RPMI8226 (cell line): ENCODE measurements at places on chromosomes 3 and 15.

DNA sequence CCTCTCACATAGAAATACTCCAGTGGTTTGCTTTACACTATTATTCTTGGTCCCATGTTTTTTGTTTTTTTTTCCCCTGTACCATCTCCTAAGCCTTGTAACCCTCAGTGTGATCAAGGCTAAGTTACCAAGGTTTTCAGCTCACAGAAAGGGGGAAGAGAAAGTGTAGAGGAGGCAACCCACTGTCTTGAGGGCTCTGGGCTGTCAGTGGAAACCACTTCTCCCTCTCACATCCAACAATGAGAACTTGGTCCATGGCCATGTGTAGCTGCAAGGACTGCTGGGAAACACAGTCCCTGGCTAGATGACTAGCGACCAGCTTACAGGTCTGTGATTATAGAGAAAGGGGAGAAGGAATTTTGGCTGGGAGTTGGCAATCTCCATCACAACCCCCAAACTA lies 30.3 kb downstream of the GPD1L start:
- DNase-seq, result no peak

DNA sequence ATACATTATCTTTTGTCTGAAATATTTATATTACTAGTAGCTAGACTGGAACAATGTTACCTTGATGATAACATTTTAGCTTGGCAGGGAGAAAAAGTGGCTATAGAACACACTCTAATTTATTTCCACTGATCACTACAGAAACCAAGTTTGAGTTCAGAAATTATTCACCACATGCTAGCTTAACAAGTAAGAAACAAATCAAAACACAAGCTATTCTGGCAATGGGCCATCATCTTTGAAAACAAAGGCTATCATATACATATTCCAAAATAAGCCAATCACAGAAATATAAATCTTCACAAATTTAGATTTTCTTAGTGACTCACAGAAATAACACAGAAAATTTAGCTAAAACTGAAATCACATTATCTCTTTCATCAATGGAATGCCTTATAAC lies 17.1 kb downstream of the AQR start:
- no peak for DNase-seq

DNA sequence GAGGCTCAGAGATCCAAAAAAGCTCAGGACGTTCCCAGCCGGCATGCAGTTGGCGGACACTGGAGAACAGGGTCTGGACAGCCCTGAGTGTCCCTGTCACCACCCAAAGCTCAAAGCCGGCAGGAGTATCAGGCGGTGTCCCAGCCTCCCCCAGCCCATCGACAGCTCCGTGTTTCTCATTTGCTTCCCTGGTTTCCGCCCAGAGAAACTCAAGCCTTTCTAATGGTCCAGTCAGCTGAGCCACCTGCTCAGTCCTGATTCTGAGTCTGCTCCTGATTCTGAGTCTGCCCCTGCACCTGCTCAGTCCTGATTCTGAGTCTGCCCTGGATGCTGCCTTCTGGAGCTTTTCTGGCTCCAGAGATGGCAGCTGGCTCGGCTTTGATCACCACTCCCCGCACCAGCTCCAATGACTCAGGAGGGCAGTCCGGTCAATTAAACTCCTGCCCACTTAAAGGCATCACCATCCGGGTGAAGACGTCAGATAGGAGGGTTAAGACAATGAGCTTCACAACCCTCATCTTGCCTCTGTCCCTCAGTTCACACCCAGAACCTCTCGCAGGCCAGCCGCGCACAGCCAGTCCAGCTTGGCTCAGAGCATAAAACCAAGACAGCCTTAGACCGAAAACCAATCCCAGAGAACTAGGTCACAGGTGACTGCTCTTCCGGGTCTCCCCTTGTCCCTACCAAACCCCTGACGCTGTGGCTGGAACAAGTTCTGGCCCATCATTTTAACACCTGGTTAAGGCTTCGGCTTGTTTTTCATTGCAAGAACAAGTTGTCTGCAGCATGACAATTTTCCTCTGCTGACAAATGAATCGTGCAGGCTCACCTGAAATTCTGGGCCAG lies 6.8 kb downstream of the PCSK6 start:
- DNase-seq, result no peak

GRCh38 chr15:25852661-25853524 lies 10.2 kb downstream of the ATP10A start:
- peak; percentile 67 for DNase-seq

DNA sequence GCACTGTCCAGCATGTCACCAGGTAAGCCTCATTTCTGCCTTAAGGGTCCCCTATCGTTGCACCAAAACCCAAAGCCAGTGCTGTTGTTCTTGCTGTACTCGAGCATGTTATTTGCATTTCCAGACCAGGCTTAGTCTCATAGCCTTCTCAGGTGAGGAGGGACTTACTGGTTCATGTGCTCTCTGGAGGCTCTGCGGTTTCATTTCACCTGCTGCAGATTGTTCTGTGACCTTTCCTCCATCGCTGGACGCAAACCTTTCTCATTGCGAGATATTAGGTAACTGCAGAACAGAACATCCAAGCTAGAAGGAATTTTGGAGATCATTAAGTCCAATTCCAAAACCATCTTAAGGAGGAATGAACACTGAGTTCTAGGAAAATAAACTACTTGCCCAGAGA lies 187.3 kb upstream of the BCL6 start:
- DNase-seq, result no peak

DNA sequence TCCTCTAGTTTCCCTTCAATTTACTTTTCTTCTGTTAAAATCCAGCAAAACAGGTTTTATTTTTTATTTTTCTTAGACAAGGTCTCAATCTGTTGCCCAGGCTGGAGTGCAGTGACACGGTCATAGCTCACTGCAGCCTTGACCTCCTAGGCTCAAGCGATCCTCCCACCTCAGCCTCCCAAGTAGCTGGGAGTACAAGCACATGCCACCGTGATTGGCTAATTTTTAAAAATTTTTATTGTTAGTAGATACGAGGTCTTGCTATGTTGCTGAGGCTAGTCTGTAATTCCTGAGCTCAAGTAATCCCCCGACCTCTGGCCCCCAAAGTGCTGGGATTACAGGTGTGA lies 41.6 kb downstream of the ILDR1 start:
- DNase-seq, result no peak

DNA sequence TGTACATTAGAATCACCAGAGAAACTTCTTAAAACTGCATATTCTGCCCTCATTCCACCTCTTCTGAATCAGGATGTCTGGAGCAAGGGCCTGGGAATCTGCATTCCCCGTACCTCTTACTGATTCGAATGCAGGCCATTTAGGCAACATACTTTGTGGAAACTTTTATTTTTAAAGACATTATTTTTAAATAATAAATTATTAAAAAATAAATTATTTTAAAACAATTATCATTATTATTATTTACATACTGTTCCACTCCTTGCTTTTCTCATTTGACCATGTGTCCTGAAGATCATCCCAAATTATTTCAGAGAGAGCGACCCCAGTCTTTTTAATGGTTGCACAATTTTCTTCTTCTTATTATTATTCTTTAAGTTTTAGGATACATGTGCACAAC lies 336.6 kb upstream of the TBC1D5 start:
- no peak for DNase-seq

GRCh38 chr15:84748274-84749110 lies at the start of gene ZNF592:
Gene ZNF592, plus strand, starts transcription at chr15:84748592. Its CDS starts 34,084 bp downstream, at chr15:84782676.
- DNase-seq, result peak; percentile 88

- DNase-seq, result no peak
Observed at GRCh38 chr3:77871436-77871835, 831.5 kb downstream of the ROBO2 start.

GRCh38 chr3:6821411-6821810 lies 39.5 kb upstream of the GRM7 start:
- DNase-seq, result no peak

GRCh38 chr3:194536871-194537637 lies 50.3 kb upstream of the ATP13A3 start:
- peak; percentile 81 for DNase-seq

DNA sequence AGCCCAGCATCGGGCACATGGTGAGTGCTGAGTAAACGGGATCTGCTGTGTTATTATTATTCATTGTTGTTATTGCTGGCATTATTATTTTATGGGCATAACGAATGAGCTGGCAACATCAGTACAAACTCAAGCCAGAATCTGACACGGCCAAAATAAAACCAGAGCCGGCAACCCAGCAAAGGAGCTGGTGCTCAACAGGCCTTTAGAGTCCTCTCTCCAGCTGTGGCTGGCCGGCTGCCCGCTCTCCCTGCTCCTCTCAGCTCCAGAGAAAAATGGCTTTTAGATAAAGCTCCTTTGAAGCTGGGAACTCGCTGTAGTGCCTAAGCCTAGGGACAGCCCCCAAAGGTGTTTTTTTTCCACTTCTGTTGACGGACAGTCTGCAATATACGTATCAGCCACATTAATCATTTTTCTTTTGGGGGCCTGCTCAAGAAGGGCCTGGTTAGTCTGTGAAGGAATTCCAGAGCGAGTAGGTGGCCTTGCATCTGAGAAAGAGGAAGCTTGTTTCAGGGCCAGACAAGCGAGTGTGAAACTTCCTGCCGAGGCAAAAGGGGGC lies 193.9 kb upstream of the UBE2E1 start:
- no peak for DNase-seq
